Sigmoid colon (tissue), 7 donors: ENCODE measurements at places on chromosomes 5 and 9. TPM values are rescaled to one million over a fixed set of nuclear protein-coding genes. Genes with fewer than 3 reads are reported as not detected.

The TMEM215 gene
- not detected for total RNA-seq

The TMEM232 gene
- total RNA-seq = 8.7 TPM

The IL5 gene
- not detected for total RNA-seq

The SH3TC2 gene
- total RNA-seq = 2.3 TPM

The TMC1 gene
- total RNA-seq = 1.5 TPM

The CORO2A gene
- total RNA-seq = 1.8 TPM

The LCN1 gene
- total RNA-seq = not detected

The SLC12A7 gene
- 16.8 TPM for total RNA-seq

- H3K27ac ChIP-seq = no peak overlapping the region
- H3K36me3 ChIP-seq = no peaks in the 10 kb centered on the region
- H3K4me3 ChIP-seq = no peak overlapping the region
- no peaks in the 10 kb centered on the region for H3K4me1 ChIP-seq
- no peak for DNase-seq
Measured at GRCh38 chr5:136073714-136074529, 45.1 kb downstream of the TGFBI start.

DNA sequence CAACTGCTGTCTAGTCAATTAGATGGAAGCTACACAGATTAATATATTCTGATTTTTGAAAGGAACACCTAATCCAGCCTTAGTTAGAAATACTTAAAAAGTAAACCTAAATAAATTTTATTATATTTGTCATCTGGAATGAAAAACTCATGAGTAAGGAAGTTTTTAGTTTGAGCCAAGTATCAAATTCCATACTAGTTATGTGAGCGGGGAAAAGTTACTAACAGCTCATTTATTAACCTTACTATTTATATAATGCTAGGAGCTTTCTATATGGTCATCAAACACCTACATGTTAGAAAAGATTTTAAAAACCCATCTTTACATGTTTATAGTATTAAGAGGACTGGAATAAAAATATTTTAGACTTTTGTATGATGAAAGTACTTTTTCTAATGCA lies 41.6 kb upstream of the POU5F2 start:
- H3K36me3 ChIP-seq = no peaks in the 10 kb centered on the region
- no peaks in the 10 kb centered on the region for H3K27me3 ChIP-seq
- DNase-seq = no peak
- no peak overlapping the region for H3K27ac ChIP-seq

- no peaks in the 10 kb centered on the region for H3K27me3 ChIP-seq
- no peak for DNase-seq
- no peaks in the 10 kb centered on the region for H3K36me3 ChIP-seq
- H3K4me1 ChIP-seq = no peaks in the 10 kb centered on the region
- no peak overlapping the region for H3K27ac ChIP-seq
- H3K4me3 ChIP-seq = peak overlapping the region; percentile 6
Measured at GRCh38 chr5:85293145-85293785, 908.6 kb upstream of the EDIL3 start.

GRCh38 chr9:128409978-128410377 lies 10.7 kb upstream of the CERCAM start:
- H3K4me1 ChIP-seq = no peaks in the 10 kb centered on the region
- DNase-seq = no peak
- no peak overlapping the region for H3K27ac ChIP-seq
- peaks cover 4% of the 10 kb centered on the region for H3K27me3 ChIP-seq

GRCh38 chr5:53403758-53404157 lies 76.7 kb upstream of the FST start:
- H3K27ac ChIP-seq = no peak overlapping the region
- no peak overlapping the region for H3K4me3 ChIP-seq
- DNase-seq = no peak
- no peaks in the 10 kb centered on the region for H3K27me3 ChIP-seq

GRCh38 chr5:155952486-155953089 lies 374.4 kb upstream of the SGCD start:
- H3K27ac ChIP-seq = no peak overlapping the region
- H3K4me1 ChIP-seq = no peaks in the 10 kb centered on the region
- no peaks in the 10 kb centered on the region for H3K36me3 ChIP-seq
- no peaks in the 10 kb centered on the region for H3K27me3 ChIP-seq

- H3K4me3 ChIP-seq = no peak overlapping the region
- no peak overlapping the region for H3K27ac ChIP-seq
- no peaks in the 10 kb centered on the region for H3K36me3 ChIP-seq
Measured at GRCh38 chr9:95620722-95621121, 104.0 kb upstream of the PTCH1 start.

DNA sequence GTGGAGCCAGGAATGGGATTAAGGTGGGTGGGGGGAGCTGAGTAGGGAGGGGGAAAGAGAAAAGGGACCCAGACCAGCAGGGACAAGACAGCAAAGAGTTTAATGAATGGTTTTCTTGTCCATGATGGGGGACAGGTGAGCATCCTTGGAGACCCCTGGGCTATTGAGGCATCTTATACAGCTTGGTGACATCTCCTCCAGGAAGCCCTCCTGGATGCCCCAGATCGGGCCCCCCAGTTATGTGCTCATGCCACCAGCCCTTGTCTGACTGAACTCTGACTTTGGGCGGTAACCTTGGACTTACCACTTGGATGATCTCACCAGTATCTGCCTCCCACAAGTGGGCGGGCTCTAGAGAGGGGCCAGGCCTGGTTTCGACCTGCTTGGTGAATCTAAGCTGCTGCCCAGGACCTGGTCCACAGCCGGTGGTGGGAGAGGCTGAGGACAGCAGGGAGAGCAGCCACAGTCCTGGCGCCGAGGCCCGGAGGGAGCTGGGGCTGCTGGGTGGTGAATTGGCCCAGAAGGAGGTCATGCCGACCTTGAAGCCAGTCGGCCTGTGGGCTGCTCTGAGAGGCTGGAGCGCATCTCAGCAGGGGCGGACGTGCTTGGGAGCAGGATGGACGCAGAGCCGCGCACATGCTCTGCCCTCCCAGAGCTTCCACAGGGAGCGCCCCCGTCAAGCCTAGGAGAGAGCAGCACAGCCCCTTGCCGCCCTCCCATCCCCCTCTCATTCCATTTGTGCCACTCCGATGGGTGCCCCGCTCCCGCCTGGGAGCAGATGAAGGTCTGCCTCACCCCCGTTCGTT lies 36.2 kb downstream of the UNC5A start:
- DNase-seq = no peak
- no peaks in the 10 kb centered on the region for H3K36me3 ChIP-seq
- H3K4me3 ChIP-seq = no peak overlapping the region
- no peaks in the 10 kb centered on the region for H3K27me3 ChIP-seq
- H3K27ac ChIP-seq = no peak overlapping the region
- H3K4me1 ChIP-seq = no peaks in the 10 kb centered on the region

DNA sequence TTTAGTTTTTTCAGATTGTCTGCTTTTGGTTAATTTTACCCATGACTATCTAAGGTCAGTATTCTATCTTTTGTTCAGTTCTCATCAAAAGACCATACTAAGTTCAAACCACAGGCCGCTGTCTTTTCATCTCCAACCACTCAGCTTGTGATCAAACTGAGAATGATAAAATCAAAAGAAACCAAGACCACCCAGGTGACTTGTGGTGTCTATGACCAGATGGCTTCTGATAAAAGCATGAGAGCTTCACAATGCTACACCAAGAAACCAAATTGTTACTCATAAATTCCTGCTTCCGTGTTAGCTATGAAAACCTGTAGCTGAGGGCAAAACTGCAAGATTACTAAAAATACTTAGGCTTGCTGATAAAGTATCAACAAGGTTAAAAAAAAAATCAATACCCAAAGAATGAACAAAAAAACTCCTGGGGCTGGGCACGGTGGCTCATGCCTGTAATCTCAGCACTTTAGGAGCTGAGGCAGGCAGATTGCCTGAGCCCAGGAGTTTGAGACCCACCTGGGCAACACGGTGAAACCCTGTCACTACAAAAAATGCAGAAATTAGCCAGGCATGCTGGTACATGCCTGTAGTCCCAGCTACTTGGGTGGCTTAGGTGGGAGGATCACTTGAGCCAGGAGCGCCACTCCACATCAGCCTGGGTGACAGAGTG lies 25.8 kb upstream of the GPX8 start:
- no peak overlapping the region for H3K4me3 ChIP-seq
- no peak for DNase-seq
- H3K4me1 ChIP-seq = no peaks in the 10 kb centered on the region
- H3K27ac ChIP-seq = no peak overlapping the region
- H3K36me3 ChIP-seq = no peaks in the 10 kb centered on the region

- H3K36me3 ChIP-seq = no peaks in the 10 kb centered on the region
- no peaks in the 10 kb centered on the region for H3K27me3 ChIP-seq
- no peak overlapping the region for H3K4me3 ChIP-seq
- no peak for DNase-seq
- no peaks in the 10 kb centered on the region for H3K4me1 ChIP-seq
- no peak overlapping the region for H3K27ac ChIP-seq
Measured at GRCh38 chr9:78049484-78049883, 17.9 kb upstream of the GNAQ start.

GRCh38 chr9:123942542-123942941 lies 12.6 kb upstream of the DENND1A start:
- H3K4me3 ChIP-seq = no peak overlapping the region
- no peak overlapping the region for H3K27ac ChIP-seq
- no peaks in the 10 kb centered on the region for H3K36me3 ChIP-seq
- DNase-seq = no peak
- H3K27me3 ChIP-seq = no peaks in the 10 kb centered on the region

DNA sequence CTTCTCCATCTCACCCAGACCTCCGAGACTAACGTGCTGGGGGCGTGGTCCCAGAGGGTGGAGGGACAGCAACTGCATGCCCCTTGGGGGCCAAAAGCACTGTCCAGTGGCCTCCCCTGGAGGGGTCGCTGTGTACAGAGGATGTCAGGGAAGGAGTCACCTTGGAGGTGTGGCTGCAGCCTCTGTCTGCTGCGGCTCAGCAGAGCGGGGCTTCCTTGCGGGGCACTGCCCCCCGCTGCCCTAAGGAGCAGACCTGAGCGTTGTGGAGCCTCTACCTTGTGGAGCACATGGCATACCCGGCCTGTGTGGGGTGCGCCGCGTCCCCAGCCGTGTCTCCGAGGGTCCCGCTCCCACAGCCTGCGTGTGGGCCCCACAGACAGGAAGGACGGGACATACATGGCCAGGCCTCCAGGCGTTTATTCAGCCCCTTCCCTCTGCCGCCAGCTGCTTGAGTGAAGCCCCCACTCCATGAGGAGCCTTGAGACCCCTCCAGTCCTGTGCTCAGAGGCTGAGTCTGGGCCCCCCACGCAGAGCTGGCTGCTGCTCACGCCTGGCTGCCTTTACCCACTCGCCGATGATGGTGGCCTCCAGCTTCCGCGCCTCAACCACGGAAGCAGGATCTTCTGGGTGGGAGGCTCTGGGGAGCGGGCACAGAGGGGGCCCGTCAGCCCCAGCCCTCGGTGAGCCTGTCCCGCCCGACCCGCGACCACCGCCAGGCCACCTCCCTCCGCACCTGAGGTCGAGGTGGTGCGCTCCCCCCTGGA lies 4.2 kb downstream of the DPP7 start:
- H3K4me1 ChIP-seq = peaks cover 18% of the 10 kb centered on the region
- no peak overlapping the region for H3K4me3 ChIP-seq
- H3K27me3 ChIP-seq = no peaks in the 10 kb centered on the region
- DNase-seq = peak; percentile 62
- H3K36me3 ChIP-seq = peaks cover 75% of the 10 kb centered on the region

DNA sequence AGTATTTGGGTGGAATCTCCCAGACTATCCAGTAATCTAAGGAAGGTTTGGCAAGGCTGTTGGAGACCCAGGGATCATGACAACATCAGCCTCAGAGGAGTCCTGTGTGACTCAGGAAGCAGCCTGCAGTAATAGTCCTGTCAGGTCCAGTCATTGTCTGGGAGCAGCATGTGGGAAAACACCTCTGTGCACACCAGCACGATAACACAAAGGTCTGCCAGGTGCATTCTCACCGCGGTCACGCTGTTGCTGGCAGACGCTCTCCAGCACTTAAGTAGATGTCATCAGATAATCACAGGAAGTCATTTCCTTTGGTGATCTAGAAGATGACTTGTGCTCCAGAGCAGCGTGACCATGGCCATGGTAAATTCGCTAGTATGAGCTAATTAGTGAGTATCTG lies 99.2 kb upstream of the IQGAP2 start:
- H3K27ac ChIP-seq = no peak overlapping the region
- no peaks in the 10 kb centered on the region for H3K4me1 ChIP-seq
- H3K4me3 ChIP-seq = no peak overlapping the region
- DNase-seq = no peak
- no peaks in the 10 kb centered on the region for H3K36me3 ChIP-seq
- no peaks in the 10 kb centered on the region for H3K27me3 ChIP-seq

DNA sequence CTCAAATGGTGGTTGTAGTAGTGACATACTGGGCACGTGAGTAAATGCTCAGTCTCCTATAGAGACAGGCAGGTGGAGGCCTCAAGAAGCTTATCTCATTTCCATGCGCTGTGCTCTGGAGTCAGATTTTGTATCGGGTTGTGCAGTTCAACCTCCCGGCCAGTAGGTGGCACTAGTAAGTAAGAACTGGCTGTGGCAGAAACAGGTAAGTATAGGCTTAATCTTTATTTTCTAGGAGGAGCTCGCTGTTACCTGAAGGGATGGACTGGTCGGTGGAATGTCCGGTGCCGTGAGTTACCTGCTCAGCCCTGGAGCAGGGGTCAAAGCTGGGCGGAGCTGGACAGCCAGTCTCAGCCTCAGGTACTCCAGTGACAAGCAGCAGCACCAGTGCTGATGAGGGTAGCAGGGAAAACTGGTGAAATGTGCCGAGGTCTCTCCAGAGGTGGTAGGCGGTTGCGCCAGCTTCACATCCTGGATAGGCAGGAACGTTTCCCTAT lies 880.1 kb upstream of the SEMA6A start:
- no peaks in the 10 kb centered on the region for H3K27me3 ChIP-seq
- DNase-seq = no peak
- H3K36me3 ChIP-seq = no peaks in the 10 kb centered on the region
- H3K27ac ChIP-seq = no peak overlapping the region
- H3K4me3 ChIP-seq = no peak overlapping the region
- H3K4me1 ChIP-seq = no peaks in the 10 kb centered on the region

GRCh38 chr5:84478603-84479002 lies 93.9 kb upstream of the EDIL3 start:
- DNase-seq = no peak
- H3K4me3 ChIP-seq = no peak overlapping the region
- H3K36me3 ChIP-seq = no peaks in the 10 kb centered on the region
- H3K27ac ChIP-seq = no peak overlapping the region

GRCh38 chr5:1799602-1800471 lies at the start of gene MRPL36:
Gene MRPL36 (minus strand): TSS chr5:1799837. CDS start chr5:1798935, 902 bp downstream.
- H3K27me3 ChIP-seq = no peaks in the 10 kb centered on the region
- H3K4me3 ChIP-seq = peak within 1 kb of the TSS; percentile 95
- peaks cover 30% of the 10 kb centered on the region for H3K36me3 ChIP-seq
- H3K4me1 ChIP-seq = peaks cover 34% of the 10 kb centered on the region

- DNase-seq = no peak
- no peaks in the 10 kb centered on the region for H3K36me3 ChIP-seq
- H3K27me3 ChIP-seq = no peaks in the 10 kb centered on the region
- H3K4me3 ChIP-seq = no peak overlapping the region
- no peak overlapping the region for H3K27ac ChIP-seq
Measured at GRCh38 chr5:168637793-168638192, 58.6 kb upstream of the PANK3 start.

GRCh38 chr9:129185991-129186390 lies 7.9 kb upstream of the IER5L start:
- no peak overlapping the region for H3K27ac ChIP-seq
- no peaks in the 10 kb centered on the region for H3K27me3 ChIP-seq
- no peaks in the 10 kb centered on the region for H3K4me1 ChIP-seq
- no peaks in the 10 kb centered on the region for H3K36me3 ChIP-seq
